ENCODE measurements at places on chromosomes 7 and 10. TPM values are rescaled to one million over a fixed set of nuclear protein-coding genes. Genes with fewer than 3 reads are reported as not detected.

The SPAM1 gene
- not detected for total RNA-seq

The BAIAP2L1 gene
- 29.0 TPM for total RNA-seq

The POLR2J2 gene
- total RNA-seq = 4.0 TPM

The GRID1 gene
- total RNA-seq = not detected

The FBXO24 gene
- 0.21 TPM for total RNA-seq

The C10orf105 gene
- 0.14 TPM for total RNA-seq

The GIMAP7 gene
- total RNA-seq = not detected

The LRIT1 gene
- total RNA-seq = not detected

The IL2RA gene
- total RNA-seq = not detected

The SLC18A2 gene
- total RNA-seq = not detected

The MMP21 gene
- not detected for total RNA-seq

The CCDC186 gene
- 14.0 TPM for total RNA-seq

The DEPP1 gene
- 2.6 TPM for total RNA-seq

The FAM25C gene
- 8.0 TPM for total RNA-seq

The GIMAP5 gene
- not detected for total RNA-seq

The ZNF503 gene
- 18.6 TPM for total RNA-seq

The NMT2 gene
- 11.4 TPM for total RNA-seq

The ITGA8 gene
- not detected for total RNA-seq

The SEMA3D gene
- total RNA-seq = 0.49 TPM

The HOXA10 gene
- not detected for total RNA-seq

The CCDC146 gene
- total RNA-seq = 1.5 TPM

The PSD gene
- total RNA-seq = 0.63 TPM

The LCOR gene
- total RNA-seq = 21.4 TPM

The HABP2 gene
- not detected for total RNA-seq

The CFAP46 gene
- 0.79 TPM for total RNA-seq

The NPC1L1 gene
- not detected for total RNA-seq

The LMBR1 gene
- total RNA-seq = 53.8 TPM

Measured in airway epithelial cell (primary cell).